ENCODE measurements at places on chromosomes 5 and 9.

- no peak for DNase-seq
Measured at GRCh38 chr9:15512204-15512603, 1.4 kb upstream of the PSIP1 start.

DNA sequence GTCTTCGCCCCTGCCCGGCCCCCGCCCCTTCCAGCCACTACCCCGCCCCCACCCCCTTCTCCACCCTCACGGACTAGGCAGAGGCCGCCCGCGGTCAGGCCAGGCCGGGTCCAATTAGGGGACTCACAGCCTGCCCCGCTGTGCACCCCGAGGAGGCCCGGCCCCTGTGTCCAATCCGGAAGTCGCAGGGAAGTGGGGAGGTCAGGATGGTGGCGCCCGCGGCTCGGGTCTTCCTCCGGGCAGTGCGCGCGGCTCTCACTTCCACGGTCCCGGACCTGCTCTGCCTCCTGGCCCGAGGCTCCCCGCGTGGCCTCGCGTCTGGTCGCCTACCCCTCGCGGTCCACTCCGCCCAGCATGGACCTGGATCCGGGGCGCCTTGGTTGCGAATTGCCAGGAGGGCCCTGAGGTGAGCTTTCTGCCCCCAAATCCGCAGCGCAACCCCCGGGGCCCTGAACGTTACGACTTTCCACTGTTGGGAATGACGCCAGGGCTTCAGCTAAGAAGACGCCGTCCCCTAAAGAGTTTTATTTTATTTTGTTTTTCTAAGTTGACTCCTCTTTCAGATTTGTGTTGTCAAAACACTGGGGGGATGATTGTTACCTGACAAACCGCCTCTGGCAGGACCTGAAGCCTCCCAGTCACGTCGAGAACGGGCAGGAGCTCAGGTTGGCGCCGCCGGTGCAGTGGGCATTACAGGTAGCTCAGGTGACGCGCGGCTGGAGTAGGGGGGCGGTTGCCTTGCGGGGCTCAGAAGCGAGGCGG is 763 bp upstream of the IRX2 start:
- DNase-seq = peak; percentile 49

DNA sequence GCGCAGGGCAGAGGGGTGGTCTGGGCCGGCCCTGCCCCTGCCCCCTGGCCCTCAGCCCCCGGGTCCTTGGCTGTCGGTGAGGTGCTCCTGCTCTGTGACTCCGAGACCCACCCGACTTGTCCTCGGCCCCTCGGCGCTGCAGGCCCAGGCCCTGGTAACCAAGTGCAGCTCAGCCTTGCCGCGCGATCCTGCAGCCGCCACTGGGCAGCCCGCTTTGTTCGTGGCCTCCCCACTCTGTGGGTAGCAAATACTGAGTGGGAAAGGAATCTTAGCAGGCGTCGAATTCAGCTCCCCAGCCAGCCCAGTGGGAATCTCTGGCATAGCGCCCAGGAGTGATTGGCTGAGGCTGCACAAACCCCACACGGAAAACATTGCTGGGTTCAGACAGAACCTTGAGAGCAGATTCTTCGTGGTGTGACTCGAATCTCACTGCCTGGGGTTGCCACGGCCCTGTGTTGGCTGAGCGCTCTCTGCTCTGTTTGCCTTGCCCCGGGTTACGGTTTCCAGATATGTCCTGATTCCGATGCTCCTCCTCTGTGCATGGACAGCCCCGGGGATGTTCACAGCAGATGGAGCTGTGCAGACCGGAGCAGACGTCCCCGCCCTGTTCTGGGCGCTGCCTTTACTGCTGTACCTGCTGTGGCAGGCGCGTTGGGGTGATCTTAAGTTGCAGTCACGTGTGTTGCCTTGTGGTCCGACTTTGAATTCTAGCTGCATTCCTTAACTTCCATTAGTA is 13.4 kb upstream of the EXOC3 start:
- no peak for DNase-seq

DNA sequence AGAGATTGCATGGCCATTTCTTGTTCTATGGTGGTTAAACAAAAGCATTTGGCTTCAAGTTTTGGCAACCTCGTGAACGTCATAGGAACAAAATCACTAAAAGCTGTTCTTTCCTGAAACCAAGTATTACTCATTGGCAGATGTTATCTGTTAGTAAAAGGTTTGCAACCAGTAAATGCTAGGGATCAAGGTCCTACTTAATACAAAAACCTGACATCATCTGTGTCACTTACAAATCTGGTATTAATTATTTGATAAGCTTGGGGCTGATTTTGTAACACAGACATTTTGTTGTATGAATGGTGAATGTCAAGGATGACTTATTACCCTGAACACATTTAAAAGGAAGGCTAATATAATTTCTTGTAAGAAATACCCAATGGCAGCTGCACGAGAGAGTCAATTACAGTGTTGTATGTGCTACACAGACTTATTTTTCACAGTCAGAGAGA is 486.4 kb upstream of the ZNF608 start:
- DNase-seq = no peak

GRCh38 chr5:107567901-107568671 is 102.7 kb downstream of the EFNA5 start:
- peak; percentile 63 for DNase-seq

DNA sequence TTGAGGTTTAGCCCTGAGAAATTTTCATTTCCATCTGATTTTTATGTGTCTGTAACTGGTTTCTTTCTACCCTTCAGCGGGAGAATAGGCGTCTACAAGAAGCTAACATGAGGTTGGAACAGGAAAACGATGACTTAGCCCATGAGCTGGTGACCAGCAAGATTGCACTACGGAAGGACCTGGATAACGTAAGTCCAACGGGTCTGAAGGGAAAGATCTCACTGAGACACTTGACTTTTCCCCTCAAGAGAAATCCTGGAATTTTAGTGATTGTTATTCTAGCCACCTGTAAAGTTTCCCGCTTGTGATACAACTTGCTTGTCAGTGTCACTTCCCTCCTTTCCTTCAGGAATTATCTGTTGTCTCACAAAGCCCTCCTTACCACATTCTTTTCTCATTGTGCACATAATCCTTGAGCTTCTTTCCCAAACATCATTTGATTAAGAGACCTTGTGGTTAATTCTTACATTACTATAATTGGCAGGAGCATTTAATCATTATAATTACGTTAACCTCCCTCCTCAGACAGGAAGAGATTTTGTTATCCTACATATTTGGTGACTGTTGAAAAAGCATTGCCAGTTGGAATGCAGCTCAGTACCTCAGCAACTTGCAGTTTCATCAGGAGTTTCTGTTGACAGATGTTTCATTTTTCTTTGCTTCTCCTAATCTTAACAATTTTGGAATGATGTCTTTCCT is 56.9 kb downstream of the GPR21 start:
- DNase-seq = no peak

- DNase-seq = no peak
Measured at GRCh38 chr5:116750631-116751580, 176.3 kb upstream of the SEMA6A start.

- DNase-seq = no peak
Measured at GRCh38 chr9:121246821-121247561, 21.0 kb upstream of the GSN start.

GRCh38 chr5:170892196-170892595 is 30.4 kb downstream of the RANBP17 start:
- no peak for DNase-seq

- DNase-seq = no peak
Measured at GRCh38 chr9:73179589-73179988, 27.9 kb downstream of the ANXA1 start.

- DNase-seq = no peak
Measured at GRCh38 chr5:138658676-138659075, 83.5 kb upstream of the HSPA9 start.

DNA sequence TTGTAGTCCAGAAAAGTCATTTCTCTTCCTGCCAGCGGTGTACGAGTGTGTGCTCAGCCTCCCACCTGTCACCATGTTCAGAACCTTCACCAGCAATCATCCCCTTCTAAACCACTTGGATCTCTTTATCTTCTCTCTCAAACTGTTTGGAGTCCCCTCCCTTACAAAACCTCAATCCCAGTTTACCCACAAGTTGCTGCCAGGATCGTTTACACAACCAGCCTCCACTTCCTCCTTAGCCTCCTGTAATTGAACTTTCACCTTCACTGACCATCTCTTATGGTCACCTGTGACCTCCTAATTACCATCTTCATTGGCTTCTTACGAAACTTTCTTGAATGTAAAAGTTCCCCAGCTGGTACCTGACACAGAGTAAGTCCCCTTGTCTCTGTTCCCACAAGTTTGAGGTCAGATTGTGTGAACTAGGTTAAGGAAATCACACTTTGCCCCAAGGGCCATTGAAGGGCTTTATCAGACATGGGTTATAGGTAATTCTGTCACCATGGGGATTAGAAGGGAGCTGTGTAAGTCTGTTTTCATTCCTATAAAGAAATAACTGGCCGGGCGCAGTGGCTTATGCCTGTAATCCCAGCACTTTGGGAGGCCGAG is 20.0 kb downstream of the RNF44 start:
- no peak for DNase-seq
